ENCODE measurements at places on chromosomes 7 and 10.

DNA sequence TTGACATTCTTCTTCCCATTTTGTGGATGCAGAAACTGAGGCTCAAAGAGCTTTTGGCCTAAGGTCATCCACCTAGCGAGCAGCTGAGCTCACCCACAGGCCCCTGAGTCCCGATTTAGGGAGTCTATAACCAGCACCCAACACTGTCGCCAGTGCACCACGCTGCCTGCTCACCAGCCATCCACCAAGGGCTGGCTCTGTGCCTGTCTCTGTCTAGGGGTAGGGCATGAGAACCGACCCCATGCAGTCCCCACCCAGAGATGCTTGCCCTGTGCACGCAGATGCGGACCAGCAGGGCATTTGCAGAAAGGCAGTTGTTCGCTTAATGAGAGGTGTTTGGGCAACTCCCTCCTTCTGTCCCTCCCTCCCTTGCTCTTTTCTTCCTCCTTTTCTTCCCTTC is 97.2 kb downstream of the GRK5 start:
- no peak for DNase-seq

- no peak for DNase-seq
These were observed 1.7 kb downstream of the RHOBTB1 start for GRCh38 chr10:60942134-60942787.

GRCh38 chr10:49653273-49653929 is 26.1 kb upstream of the C10orf53 start:
- DNase-seq, result no peak

DNA sequence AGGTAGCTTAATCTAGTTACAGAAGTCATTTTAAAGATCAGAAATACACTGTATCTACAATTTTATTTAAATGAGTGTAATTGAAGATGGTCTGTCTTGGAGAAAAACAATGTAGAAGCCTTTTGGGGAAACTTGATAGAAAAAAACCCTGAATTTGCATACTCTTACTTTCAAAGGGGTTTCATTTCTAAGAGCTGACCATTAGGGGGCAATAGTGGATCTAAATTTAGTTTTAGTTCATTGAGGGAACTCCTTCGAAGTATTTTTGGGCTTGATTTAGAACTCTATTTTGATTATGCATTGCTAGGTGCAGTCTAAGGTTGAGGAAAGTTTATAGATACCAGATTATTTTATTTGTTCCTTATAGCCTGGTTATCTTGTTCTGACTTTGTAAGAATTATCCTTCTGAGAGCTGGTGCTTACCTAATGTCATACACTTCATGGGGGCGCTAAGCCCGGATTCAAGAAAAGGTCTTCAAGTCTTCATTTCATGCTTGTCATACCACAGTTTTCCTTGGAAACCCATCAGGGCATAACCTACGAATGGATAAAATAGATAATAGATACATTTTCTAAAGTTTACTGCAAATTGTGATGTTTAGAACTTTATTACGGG is 69.1 kb upstream of the MXI1 start:
- DNase-seq, result no peak

GRCh38 chr10:71179382-71179781 is 33.0 kb upstream of the UNC5B start:
- DNase-seq, result no peak

- DNase-seq, result no peak
These were observed 12.2 kb downstream of the TLX1 start for GRCh38 chr10:101143345-101143630.

DNA sequence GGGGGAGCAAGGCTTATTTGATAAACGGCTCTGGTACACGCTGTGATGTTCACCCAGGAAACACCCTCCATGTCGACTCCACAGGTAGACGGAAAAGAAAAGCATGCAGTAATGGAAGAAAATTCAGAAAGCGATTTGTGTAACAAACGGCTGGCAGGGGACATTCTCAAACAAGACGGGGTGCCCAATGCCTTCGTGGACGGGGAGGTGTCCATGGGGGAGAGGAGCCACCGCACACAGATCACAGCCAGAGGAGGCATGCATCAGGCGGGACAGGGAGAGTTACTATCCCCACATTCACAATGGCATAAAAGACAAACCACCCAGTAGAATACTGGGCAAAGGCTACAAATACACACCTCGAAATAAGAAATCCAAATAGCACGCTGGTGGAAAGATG is 20.1 kb downstream of the CNPY1 start:
- no peak for DNase-seq

DNA sequence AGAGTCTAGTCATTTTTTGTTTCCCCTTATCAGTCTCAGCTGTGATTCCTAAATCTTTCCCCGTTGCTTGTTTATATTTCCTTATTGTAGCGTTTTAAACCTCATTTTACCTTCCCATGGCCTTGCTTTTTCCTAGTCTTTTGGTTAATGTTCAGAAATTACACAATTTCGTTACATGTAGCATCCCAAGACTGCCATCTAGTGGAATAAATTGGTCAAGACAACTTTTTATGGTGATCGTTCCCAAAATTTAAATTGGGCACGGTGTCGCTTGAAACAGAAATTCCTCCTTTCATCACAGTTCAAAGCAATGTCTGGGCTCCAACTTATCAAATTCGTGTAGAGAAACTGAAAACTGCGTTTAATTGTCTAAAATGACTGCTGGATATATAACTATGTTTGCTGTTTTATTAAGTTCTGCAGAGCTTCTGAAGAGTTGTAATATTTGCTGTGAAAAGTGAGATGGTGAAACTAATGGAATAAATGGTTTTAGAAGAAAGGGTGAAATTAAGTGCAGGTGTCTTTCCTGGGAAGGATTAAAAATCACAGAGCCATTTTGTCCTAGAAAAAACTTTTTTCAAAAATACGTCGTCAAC is 370.2 kb downstream of the PHF14 start:
- DNase-seq, result no peak

GRCh38 chr10:12829831-12830390 is 171.6 kb downstream of the CCDC3 start:
- no peak for DNase-seq

All from stimulated activated CD4-positive, alpha-beta T cell treated with anti-CD3 and anti-CD28 coated beads, Interleukin-1b, Interleukin-23, amount 100 ng/mL, for 4 hours (primary cell).